Myocyte (in vitro differentiated cells): ENCODE measurements at places on chromosomes 3 and 15. TPM values are rescaled to one million over a fixed set of nuclear protein-coding genes. Genes with fewer than 3 reads are reported as not detected.
A peak's percentile ranks its signal among the peaks of the same experiment; 100 is the strongest.

The FAM81A gene
- 0.47 and 1.8 TPM in 2 replicates for total RNA-seq

The ISLR gene
- total RNA-seq = 0.31 and 2.2 TPM in 2 replicates

The FBXO22 gene
- total RNA-seq = 25.1 and 34.4 TPM in 2 replicates

The MAP1A gene
- total RNA-seq = 332 and 364 TPM in 2 replicates

The USP4 gene
- total RNA-seq = 9.9 and 11.8 TPM in 2 replicates

The DNAH1 gene
- 1.9 and 3.8 TPM in 2 replicates for total RNA-seq

The GPR62 gene
- not detected in 2 replicates for total RNA-seq

The KBTBD12 gene
- total RNA-seq = 0.05 and 0.64 TPM in 2 replicates

The QARS1 gene
- total RNA-seq = 131 and 190 TPM in 2 replicates

GRCh38 chr15:67174864-67175573, 79.4 kb downstream of the AAGAB start:
- DNase-seq = no peak

GRCh38 chr15:94230883-94231722, at the start of gene MCTP2:
TSS of gene MCTP2 (plus strand) at chr15:94231561. CDS start at chr15:94298266, 66,705 bp downstream.
- no peak for DNase-seq

DNA sequence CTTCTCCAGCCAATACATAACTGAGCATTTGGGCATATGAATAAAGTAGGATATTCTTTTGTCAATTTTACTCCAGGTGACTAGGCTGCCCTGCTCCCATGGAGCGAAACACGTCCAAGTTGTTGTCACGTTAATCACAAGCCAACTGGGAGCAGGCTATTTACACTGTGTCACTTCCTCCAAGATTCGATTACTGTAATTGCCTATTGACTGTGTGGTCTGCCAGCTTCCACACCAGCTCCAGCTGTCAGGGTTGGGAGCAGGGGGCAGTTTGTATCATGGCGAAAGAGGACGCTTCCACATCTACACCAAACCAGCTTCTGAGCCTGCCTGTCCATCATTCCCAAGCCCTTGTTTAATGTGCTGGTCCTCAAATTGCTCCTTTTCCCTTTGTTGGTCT, 89.2 kb upstream of the RORA start:
- no peak for DNase-seq

- no peak for DNase-seq
Measured at GRCh38 chr15:73872346-73872745, 1.0 kb upstream of the TBC1D21 start.

DNA sequence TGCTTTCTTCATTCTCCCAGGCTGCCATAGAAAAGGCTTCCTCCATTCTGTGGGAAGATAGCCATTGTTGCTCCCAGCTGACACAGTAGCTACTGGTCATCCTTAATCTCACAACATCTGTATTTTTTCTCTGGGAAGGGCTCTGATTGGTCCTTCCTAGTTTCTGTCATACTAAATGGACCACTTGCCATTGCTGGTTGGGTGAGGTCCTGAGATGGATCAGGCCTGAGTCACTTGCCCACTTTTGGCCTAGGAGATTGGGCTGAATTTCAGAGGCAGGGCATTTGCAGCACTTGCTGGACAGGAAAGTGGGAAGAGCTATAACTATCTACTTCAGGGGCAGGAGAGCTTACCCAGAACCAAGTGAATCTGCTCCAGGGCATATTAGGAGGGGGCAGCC, 106.5 kb upstream of the PROK2 start:
- peak; percentile 36 for DNase-seq

- DNase-seq = no peak
Measured at GRCh38 chr15:35755237-35755802, 209.4 kb upstream of the DPH6 start.

GRCh38 chr15:45276831-45277230, 24.8 kb downstream of the SLC28A2 start:
- peak; percentile 52 for DNase-seq

GRCh38 chr3:151171145-151171757, 31.8 kb downstream of the GPR171 start:
- DNase-seq = no peak

GRCh38 chr15:27535445-27536129, 563.5 kb downstream of the OCA2 start:
- DNase-seq = no peak

DNA sequence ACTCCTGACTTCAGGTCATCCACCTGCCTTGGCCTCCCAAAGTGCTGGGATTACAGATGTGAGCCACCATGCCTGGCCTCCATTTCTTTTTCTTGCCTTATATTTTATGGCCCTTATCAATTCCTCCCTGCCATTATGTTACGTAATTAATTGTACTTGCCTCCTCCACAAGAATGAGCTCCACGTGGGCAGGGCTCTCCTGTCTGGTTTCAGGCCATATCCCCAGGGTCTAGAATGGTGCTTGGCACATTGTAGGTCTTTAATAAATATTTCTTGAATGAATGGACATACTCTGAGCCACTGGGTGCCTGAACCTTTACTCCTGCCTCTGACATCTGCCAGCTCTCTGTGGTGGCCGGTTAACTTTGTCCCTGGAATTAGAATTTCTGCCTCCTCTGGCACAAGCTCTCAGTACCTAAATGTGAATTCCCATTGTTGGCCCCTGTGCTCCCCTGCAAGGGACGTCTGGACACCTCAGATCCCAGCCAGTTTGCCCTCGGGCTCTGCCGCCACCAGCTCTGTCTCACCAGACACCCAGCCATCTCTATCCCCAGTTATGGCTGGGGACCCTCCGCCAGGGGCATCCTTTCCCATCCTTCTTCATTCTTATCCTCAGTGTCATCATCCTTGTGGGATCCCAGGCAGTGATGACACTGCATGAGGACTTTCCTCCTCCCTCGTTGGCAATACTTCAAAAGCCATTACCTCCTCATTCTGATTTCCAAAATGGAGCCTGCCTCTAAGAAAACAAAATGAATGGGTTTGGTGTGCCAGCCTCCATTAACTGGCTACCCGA, 165.6 kb upstream of the SMAD3 start:
- DNase-seq = no peak

DNA sequence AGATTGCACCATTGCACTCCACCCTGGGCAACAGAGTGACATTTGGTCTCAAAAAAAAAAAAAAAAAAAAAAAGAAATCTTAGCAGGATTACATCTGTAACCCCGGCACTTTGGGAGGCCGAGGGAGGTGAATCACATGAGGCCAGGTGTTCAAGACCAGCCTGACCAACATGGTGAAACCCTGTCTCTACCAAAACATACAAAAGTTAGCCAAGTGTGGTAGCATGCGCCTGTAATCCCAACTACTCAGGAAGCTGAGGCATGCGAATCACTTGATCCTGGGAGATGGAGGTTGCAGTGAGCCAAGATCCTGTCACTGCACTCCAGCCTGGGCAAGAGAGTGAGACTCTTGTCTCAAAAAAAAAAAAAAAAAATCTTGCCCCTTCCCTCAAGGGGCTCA, 40.4 kb downstream of the LIPC start:
- peak; percentile 29 for DNase-seq
